ENCODE measurements at places on chromosomes 11 and 22.

DNA sequence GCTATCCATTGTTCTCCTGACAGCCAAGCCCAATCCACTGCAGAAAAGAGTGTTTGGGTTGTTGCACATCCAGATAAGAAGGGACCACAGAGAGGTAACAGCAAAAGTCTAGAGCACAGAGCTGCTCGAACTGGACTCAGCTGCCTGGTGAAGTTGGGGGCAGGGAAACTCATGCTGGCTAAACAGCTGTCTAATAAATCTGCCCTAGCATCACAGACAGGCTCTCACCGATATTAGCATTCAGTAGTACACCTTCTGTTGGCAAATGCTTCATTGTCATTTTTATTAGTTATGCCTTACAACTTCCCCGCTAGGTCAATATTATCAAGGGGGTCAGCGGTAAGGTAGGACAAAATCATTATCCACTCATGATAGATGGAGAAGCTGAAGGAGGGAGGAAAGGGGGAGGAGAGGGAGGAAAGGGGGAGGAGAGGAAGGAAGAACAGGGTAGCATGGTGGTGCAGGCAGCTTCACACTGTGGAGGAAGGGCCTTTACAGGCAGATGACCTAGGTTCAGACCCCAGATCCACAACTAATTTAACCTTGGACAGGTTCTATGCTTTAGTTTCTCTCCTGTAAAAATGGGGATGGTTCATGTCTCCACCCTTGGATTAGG lies 102.7 kb downstream of the LARGE1 start:
- DNase-seq, result no peak

DNA sequence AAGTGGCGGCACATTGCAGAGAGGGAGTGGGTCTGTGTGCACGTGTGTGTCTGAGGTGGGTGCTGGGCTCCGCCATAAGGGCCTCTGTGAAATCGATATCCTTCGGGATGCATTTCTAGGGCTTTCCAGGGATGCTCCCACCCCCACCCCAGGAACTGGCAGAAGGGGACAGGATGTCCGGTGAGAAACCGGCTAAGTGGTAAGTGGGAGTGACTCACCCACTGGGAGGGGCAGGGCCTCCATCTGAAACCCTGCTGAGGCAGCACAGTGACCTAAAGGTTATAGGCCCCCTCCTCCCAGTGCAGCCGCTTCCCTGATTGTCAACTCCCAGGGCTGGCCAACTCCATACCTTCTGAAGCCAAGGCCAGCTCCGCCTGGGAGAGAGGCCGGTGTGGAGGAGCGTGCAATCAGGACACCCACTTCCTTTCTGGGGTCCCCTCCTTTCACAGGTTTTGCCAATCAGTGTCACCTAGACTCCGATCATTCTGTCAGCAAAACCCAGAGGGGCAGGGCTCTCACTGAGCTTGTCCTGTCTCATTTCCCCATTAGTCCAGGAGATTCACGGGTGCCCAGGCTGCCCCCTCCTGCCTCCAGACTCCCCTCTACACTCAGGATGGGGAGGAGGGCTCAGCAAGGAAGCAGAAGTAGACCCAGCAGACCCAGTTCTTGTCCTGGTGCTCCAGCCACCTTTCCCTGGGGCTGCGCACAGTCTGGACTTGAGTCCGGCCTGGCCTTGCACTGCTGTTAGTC lies 44.5 kb downstream of the NECTIN1 start:
- DNase-seq, result peak; percentile 13

GRCh38 chr11:3861683-3862082 lies 6.2 kb downstream of the STIM1 start:
- peak; percentile 61 for DNase-seq

DNA sequence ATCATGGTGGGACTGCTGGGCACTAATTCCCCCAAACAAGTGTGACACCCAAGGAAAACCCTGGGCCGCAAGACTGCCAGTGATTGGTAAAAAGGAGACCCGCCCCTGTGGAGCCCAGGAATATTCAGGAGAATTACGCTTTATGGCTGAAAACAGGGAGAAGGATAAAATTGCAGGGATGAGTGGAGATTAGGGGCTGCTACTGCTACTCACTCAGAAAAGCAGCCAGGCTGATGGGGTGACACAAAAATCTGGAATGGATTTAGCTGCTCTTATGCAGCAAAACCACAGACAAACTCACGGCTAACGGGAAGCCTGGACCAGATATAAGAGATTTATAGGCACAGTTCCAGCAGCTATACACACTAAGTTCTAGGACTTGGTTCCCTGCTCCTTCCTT lies 4.4 kb upstream of the FBXO3 start:
- no peak for DNase-seq

- DNase-seq, result no peak
Observed at GRCh38 chr22:20868025-20868962, 9.5 kb downstream of the SNAP29 start.

DNA sequence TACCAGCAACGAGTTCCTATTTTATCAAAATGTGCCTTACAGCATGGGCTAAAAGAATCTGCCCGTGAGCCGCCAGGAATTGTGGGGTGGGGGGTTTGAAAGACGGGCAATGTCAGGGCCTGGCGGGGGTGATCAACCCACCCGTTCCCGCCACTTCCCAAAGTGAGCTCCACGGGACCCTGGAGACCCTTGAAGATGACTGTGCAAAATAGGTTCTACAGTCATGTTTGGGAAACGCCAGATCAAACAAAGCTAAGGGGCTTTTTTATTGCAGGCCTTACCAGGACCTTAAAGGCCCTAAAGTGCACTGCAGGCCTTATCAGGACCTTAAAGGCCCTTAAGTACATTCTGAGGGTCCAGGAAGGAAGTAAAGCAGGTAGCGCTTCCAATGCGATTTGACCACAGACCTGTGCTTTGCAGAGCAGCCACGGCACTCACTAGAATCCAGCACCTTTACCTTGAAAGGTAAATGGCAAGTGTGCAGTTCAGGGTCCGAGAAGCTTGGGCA lies 404.1 kb downstream of the SHANK2 start:
- DNase-seq, result no peak

DNA sequence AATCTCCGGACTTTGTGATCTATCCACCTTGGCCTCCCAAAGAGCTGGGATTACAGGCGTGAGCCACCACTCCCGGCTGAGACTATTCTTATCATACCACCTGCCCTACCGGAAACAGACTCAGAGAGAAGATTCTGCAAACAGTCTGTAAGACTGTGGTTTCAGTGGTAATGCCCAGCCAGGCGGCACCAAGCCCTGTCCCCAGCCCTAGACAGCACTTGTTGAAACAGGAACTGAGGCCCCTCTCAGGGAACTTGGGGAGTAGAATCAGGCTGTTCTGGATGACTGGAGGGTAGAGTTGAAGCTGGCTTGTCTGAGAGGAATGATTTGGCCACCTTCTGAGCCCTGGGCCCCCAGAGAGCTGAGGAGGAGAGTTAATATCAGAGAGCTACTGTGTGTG lies 1.3 kb upstream of the INSC start:
- no peak for DNase-seq

GRCh38 chr11:127496165-127496564 lies 495.6 kb upstream of the KIRREL3 start:
- DNase-seq, result no peak

Measured in activated naive CD4-positive, alpha-beta T cell treated with anti-CD3 and anti-CD28 coated beads for 36 hours (primary cell).